Central memory CD8-positive, alpha-beta T cell (primary cell): ENCODE measurements at places on chromosomes 16 and 17.

- no peak for DNase-seq
These were observed at the start of gene USP22 for GRCh38 chr17:21042458-21043295. Gene USP22, minus strand, starts transcription at chr17:21043011. Its CDS starts 176 bp downstream, at chr17:21042835.

DNA sequence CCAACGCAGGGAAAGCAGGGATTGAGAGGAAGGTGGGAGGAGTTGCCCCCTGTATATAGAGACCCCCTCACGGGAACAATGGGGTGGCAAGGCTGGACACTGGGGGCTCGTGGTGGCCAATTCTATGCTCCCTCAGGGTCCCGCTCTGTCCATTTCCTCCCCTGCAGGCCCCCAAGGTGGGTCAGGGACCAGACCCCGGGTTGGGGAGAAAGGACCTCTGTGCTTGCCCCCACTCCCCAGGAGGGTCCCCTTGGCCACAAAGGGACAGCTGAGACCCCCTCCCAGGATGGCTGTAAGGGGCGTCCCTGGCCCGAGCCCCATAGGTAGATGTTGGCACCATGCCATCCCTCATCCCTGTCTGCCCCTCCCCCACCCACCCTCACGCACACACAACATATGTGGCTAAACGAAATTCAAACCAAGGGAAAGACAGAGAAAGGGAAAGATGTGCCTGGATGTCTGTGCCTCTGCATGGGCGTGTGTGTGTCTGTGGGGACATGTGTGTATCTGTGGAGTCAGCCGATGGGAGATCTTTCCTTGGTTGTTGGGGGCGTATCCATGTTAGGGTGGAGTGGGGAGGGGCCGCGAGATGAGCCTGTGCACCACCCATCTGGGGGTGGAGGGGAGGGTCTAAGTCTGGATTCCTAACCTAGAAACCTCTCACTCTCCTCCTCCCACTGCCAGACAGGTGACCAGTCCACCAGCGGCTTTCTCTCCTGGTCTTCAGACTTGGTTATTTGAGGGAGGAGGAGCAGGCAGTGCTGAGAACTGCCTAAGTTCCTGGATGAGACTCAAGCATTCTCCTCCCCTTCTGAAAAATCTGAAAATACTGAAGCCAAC, 642 bp upstream of the NEUROD2 start:
- no peak for DNase-seq

GRCh38 chr17:73806768-73807167, 162.5 kb upstream of the SDK2 start:
- DNase-seq: no peak

GRCh38 chr17:74373838-74374606, 6.7 kb downstream of the GPR142 start:
- no peak for DNase-seq

GRCh38 chr16:49756775-49757558, 98.9 kb downstream of the ZNF423 start:
- no peak for DNase-seq

DNA sequence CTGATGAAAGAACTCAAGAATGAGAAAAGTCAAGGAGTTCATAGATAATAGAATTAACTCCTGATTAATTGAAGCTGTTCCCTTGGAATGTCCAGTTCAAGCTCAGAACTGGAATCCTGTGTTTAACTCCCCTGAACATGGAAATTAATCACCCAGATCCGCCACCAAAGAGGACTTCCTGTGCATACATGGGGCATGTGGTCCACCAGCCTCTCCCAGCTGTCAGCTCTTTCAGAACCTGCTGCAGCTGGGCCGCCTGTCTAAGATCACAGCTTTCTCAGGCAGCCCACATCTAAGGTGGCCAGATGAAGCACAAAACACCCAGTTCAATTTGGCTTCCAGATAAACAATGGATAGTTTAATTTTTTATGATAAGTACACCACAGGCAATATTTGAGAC, 203.7 kb upstream of the COX10 start:
- DNase-seq: no peak

DNA sequence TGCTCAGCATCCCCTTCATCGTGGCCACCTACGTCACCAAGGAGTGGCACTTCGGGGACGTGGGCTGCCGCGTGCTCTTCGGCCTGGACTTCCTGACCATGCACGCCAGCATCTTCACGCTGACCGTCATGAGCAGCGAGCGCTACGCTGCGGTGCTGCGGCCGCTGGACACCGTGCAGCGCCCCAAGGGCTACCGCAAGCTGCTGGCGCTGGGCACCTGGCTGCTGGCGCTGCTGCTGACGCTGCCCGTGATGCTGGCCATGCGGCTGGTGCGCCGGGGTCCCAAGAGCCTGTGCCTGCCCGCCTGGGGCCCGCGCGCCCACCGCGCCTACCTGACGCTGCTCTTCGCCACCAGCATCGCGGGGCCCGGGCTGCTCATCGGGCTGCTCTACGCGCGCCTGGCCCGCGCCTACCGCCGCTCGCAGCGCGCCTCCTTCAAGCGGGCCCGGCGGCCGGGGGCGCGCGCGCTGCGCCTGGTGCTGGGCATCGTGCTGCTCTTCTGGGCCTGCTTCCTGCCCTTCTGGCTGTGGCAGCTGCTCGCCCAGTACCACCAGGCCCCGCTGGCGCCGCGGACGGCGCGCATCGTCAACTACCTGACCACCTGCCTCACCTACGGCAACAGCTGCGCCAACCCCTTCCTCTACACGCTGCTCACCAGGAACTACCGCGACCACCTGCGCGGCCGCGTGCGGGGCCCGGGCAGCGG, 3.2 kb downstream of the UTS2R start:
- no peak for DNase-seq

DNA sequence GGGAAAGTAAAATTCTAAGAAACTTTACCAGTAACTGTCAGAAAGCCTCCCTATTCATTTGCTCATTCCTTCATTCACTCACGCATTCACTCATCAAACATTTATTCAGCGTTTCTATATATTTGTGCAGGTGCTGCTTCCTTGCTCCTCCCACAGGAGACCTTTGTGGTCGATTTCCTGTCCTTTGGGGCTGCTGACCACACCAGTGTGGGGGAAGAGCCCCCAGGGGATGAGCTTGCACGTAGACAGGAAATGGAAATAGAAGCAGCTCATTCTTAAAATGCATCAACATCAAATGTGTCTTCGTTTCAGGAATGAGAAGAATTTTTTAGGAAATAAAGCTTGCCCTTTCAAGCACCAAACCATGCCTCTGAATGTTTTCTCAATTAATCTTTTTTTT, 9.6 kb downstream of the PIK3R6 start:
- DNase-seq: no peak

- DNase-seq: no peak
These were observed 17.6 kb downstream of the OMG start for GRCh38 chr17:31279401-31279800.

DNA sequence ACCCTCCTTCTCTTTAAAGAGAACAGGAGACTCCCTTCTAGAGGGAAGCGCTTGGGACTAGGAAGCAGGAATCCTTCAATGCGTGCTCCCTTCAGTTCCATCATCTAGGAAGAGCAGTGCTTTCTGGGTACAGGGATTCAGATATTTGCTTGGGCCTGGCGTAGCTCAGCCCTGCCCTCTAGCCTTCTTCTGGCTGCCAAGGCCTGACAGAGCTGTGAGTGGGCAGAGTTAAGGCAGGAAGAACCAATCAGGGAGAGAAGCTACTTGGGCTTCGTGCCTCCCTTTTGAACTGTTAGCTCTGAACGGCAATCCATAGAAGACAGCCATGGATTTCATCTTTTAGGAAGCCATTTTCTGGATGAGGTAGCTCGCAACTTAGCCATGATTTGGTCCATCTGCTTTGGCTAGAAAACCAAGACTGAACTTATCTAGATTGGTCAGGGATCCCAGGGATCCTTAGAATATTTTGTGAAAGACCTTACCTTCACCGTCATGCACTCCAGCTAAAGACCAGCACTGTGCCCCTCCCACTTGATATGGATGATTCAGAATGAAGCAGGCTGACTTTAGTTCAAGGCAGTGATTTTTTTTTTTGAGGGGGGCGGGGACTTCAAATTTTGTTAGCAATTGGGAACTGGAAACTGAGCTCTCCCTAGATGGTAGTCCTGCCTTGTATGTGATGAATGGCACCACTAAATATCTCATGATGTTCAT, 2.5 kb upstream of the CORO6 start:
- DNase-seq: no peak

DNA sequence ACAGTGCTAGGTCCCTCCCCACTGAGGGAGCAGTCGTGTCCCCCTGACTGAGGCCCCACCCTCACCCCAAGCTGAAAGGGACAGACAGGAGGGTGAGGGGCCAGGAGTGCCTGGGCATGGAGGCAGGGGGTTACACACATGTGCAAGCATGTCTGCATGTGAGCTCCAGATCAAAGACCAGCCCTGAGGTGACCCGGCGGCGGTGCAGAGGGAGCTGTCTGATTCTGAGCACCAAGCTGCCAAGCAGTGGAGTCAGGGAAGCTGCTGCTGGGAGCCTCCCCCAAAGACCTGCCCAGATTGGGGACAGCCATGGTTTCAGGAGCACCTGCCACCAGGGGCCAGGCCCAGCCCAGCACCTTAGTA, 5.5 kb downstream of the DLX3 start:
- no peak for DNase-seq

DNA sequence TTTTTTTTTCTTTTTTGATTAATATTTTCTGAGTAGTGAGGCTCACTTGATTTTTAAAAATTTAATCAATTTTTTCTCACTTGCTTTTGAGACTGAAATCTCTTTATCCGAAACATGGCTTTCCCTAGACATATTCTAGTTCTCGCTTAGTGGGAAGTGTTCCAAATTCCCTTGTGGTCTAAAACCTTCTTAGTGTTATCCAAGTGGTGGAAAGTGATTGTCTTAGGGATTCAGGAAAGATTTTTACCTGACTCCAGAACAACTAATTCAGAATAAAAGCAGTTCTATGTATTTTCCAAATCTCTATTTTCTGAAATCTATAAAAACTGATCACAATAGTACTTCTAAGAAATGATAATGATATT, 178.8 kb downstream of the MAP2K6 start:
- DNase-seq: no peak

DNA sequence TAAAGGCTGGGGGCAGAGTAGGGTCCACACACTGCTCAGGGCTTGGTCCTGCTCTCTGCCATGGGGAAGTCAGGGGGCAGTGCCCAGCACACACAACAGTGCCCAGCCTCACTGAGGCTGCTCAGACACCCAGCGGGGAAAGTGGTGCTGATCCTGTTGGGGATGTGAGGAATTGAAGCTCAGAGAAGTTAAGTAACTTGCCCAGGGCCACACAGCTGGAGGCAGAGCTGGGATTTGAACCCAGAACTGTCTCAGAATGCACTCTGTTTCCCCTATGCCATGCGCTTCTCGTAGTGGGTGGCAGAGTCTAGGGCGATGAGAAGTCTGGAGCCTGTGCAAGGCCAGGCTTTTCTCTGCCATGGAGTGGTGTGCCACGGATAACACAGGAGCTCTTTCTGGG, 59.3 kb downstream of the SDK2 start:
- no peak for DNase-seq

DNA sequence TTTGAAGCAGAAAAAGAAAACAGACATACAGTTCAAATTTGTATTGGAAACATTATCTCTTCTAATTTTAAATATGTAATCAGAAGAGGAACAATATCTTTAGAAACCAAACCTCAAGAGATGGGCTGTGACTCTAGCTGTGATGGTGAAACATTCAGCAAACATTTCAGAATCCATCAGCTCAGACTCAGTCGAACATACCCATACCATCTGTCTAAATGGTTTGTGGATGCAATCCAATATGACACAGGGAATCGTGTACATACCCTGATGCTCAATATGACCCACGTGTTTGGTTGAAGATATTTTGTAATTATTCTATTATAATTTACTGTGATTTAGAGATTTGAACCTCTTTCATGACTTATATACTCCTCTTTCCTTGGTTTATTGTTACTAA, 665.2 kb upstream of the CDH8 start:
- no peak for DNase-seq

- no peak for DNase-seq
These were observed 95.7 kb upstream of the AKTIP start for GRCh38 chr16:53598511-53599275.

DNA sequence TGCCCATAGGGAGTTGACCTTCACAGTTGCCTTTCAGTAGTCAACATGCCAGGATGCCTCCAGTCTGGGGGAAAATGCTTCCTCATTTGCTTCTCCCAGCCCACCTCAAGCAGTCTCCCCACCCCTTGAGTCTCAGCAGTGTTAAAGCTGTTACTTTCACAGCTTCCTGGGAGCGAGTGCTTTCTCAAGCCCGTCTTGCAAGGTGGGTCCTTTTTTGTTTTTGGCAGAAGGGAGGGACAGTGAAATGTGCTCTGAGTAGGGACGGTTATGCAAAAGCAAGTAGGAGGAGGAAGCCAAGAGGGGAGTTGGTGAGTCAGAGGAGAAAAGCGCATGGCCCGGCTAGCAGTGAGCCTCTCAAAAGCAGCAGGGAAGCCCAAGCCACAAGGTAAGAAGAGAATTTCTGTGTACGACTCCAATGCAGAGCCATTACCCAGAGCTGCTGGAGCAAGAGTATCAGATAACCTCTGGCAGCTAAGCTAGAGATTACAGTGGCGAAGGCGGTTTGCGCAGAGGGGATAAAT, at the start of gene CHST4:
CHST4 (plus strand) TSS at position 316 of the 521 bp plus-strand sequence. CDS start 10,252 bp downstream, outside the sequence.
- DNase-seq: no peak

- no peak for DNase-seq
These were observed 62.8 kb upstream of the ADCY9 start for GRCh38 chr16:4179020-4179419.

DNA sequence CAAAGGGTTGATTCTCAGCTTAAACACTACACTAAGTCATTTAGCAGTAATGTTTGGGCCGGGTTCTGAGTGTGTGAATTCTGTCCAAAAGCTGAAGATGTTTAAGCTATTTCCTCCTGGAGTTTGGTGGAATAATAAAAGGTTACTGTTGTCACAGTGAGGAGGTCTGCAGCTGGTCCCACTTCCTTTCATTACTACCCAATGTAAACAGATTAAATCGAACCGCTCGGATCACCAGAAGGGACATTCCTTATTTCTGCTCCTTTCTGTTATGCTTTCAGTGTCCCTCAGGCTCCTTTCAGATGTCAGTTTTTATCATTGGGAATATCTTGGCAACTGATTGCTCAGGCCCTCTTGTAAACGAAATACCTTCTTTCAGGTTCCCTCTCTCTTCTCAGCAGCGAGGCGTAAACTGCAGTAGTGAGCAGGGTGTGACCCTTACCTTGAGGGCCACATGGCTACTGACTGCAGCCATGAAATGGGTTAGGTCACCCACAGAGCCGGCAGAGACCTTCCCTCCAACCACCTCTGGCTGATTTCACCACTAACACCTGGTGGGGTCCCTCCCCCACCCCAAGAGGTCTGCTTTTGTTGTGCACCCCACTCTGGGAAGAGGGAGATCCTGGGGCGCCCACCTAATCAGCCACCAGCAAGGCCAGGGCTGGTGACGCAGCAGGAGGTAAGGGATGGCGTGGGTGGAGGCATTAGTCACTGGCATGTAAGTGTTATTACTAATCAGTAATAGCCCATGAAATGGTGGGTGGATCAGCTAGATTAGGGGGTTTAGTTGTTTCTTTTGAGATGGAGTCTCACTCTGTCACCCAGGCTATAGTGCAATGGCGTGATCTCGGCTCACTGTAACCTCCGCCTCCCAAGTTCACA, 117.6 kb downstream of the VPS53 start:
- no peak for DNase-seq

- DNase-seq: no peak
These were observed 5.8 kb downstream of the ITGAM start for GRCh38 chr16:31265329-31266245.
